ENCODE measurements at places on chromosomes 1 and 21. TPM values are rescaled to one million over a fixed set of nuclear protein-coding genes. Genes with fewer than 3 reads are reported as not detected.

OR2T11 gene
- not detected for polyA plus RNA-seq

KCND3 gene
- 1.2 TPM for polyA plus RNA-seq

CLIC4 gene
- 189 TPM for polyA plus RNA-seq

KIAA1614 gene
- polyA plus RNA-seq = 7.6 TPM

GRCh38 chr1:121587777-121588176 is 403.0 kb downstream of the SRGAP2C start:
- no peak for DNase-seq

- no peak for DNase-seq
Observed at GRCh38 chr1:8987881-8988617, 38.2 kb downstream of the SLC2A7 start.

GRCh38 chr1:197773856-197774255 is 1.4 kb downstream of the DENND1B start:
- no peak for DNase-seq

DNA sequence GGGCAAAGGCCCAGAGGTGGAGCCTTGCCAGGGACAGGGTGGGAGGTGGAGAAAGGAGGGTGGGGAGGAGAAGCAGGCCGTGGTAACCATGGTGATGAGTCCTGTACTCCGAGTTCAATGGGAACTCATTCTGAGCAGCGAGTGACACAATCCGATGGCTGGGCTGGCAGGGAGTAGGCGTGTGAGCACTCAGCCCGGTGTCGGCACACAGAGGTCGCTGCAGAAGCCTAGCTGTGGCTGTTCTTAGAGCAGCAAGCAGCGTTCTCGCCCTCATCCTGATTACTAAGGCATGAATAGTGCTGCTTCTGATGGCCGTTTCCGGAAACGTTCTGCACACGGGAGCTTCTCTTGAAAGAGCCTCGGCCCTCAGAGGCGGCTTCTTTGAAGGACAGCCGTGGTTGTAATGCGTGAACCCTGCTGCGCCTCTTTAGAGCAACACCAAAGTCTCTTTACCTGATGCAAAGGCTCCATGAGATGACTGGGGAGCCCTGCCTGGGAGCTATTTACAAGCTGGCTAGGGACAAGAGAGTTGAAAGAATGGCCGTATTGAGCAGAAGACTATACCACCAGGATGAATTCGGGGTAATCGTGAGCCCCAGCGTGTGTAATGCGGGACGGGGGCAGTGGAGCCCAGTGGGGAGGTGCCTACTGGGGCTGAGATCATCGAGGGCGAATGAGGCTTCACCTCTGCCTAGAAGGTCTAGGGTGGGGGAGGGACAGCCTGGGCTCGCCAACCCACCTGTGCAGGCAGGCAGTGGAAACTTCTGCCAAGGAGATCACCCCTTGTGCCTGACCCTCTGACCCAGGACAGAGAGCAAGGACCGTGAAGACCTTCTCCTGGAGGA is 72.8 kb upstream of the PAX7 start:
- no peak for DNase-seq

- DNase-seq = no peak
Observed at GRCh38 chr1:2242814-2243725, 15.0 kb downstream of the SKI start.

- DNase-seq = no peak
Observed at GRCh38 chr1:75811211-75811981, 14.7 kb downstream of the MSH4 start.

All from right renal cortex interstitium (tissue), 3 donors.